A549 treated with AZD2906 at 1 μM for 4 hours (cell line): ENCODE measurements at places on chromosomes 6 and 20. TPM values are rescaled to one million over a fixed set of nuclear protein-coding genes. Genes with fewer than 3 reads are reported as not detected.

The JPH2 gene
- total RNA-seq: 5.9 to 7.9 TPM (median 7.8 TPM) in 5 replicates

The UBD gene
- 0.41 to 1.00 TPM (median 0.54 TPM) in 5 replicates for total RNA-seq

The PKIB gene
- 0.53 to 0.94 TPM (median 0.63 TPM) in 5 replicates for total RNA-seq

The CLDN20 gene
- not detected in 5 replicates for total RNA-seq

The RAD21L1 gene
- not detected in 5 replicates for total RNA-seq

The STMND1 gene
- total RNA-seq: not detected in 5 replicates

The CST2 gene
- 0.84 to 1.6 TPM (median 1.4 TPM) in 5 replicates for total RNA-seq

The ADTRP gene
- 0.26 to 0.92 TPM (median 0.53 TPM) in 5 replicates for total RNA-seq

The CST1 gene
- total RNA-seq: 0.80 to 2.1 TPM (median 1.2 TPM) in 5 replicates

The TSBP1 gene
- total RNA-seq: not detected in 5 replicates

The MLN gene
- not detected in 5 replicates for total RNA-seq

The HACE1 gene
- total RNA-seq: 1.9 to 3.3 TPM (median 2.9 TPM) in 5 replicates

The RAET1E gene
- total RNA-seq: 1.6 to 3.6 TPM (median 2.8 TPM) in 5 replicates

The AVP gene
- total RNA-seq: not detected in 5 replicates

The DTD1 gene
- total RNA-seq: 76.2 to 83.8 TPM (median 78.1 TPM) in 5 replicates

The COL19A1 gene
- total RNA-seq: not detected in 5 replicates

The ULBP1 gene
- 0.75 to 1.00 TPM (median 0.93 TPM) in 5 replicates for total RNA-seq

The FAM83C gene
- total RNA-seq: 0.11 to 0.20 TPM (median 0.15 TPM) in 5 replicates

The PRICKLE4 gene
- 0.74 to 1.7 TPM (median 0.76 TPM) in 5 replicates for total RNA-seq

The ERMARD gene
- 6.3 to 7.6 TPM (median 6.7 TPM) in 5 replicates for total RNA-seq

The CLPSL2 gene
- total RNA-seq: 0.53 to 2.0 TPM (median 1.00 TPM) in 5 replicates

The NPBWR2 gene
- not detected in 5 replicates for total RNA-seq

The ZNF292 gene
- total RNA-seq: 2.5 to 4.8 TPM (median 2.8 TPM) in 5 replicates

The RIN2 gene
- total RNA-seq: 20.4 to 23.3 TPM (median 21.5 TPM) in 5 replicates

The DEFB132 gene
- total RNA-seq: not detected in 5 replicates

The TLDC2 gene
- not detected in 5 replicates for total RNA-seq

The MEP1A gene
- total RNA-seq: not detected in 5 replicates

The PSORS1C1 gene
- total RNA-seq: 4.1 to 5.9 TPM (median 4.6 TPM) in 5 replicates

The ERGIC3 gene
- 212 to 242 TPM (median 237 TPM) in 5 replicates for total RNA-seq

The PREP gene
- 33.9 to 36.0 TPM (median 34.3 TPM) in 5 replicates for total RNA-seq

The SRSF12 gene
- 1.2 to 2.3 TPM (median 1.9 TPM) in 5 replicates for total RNA-seq

The VGLL2 gene
- total RNA-seq: not detected in 5 replicates

The ADGRG6 gene
- total RNA-seq: 47.7 to 66.8 TPM (median 63.5 TPM) in 5 replicates

The OPN5 gene
- not detected in 5 replicates for total RNA-seq

The SLC35B3 gene
- total RNA-seq: 6.1 to 7.7 TPM (median 6.8 TPM) in 5 replicates

The C4A gene
- total RNA-seq: 0.80 to 1.1 TPM (median 0.93 TPM) in 5 replicates

The TCF21 gene
- total RNA-seq: 0.02 to 0.08 TPM (median 0.05 TPM) in 5 replicates

The LPIN3 gene
- total RNA-seq: 12.0 to 16.3 TPM (median 12.9 TPM) in 5 replicates

The GLP1R gene
- total RNA-seq: not detected in 5 replicates

The C20orf96 gene
- 10.4 to 11.1 TPM (median 10.9 TPM) in 5 replicates for total RNA-seq

The C6orf141 gene
- 7.0 to 8.7 TPM (median 8.7 TPM) in 5 replicates for total RNA-seq

The TMEM244 gene
- not detected in 5 replicates for total RNA-seq

The DCBLD1 gene
- 22.4 to 26.3 TPM (median 24.5 TPM) in 5 replicates for total RNA-seq

The OPRL1 gene
- 1.3 to 2.3 TPM (median 1.7 TPM) in 5 replicates for total RNA-seq

The MYBL2 gene
- 77.2 to 82.4 TPM (median 77.9 TPM) in 5 replicates for total RNA-seq

The SEMG1 gene
- total RNA-seq: not detected in 5 replicates

The LAMA4 gene
- total RNA-seq: 0.71 to 1.3 TPM (median 1.1 TPM) in 5 replicates

The PRSS35 gene
- 0.06 to 0.14 TPM (median 0.06 TPM) in 5 replicates for total RNA-seq

The HLA-DRB5 gene
- total RNA-seq: not detected in 5 replicates

The BTNL2 gene
- not detected in 5 replicates for total RNA-seq

The FNDC11 gene
- total RNA-seq: 0.17 to 0.29 TPM (median 0.21 TPM) in 5 replicates

The CHRNA4 gene
- 0.14 to 0.53 TPM (median 0.38 TPM) in 5 replicates for total RNA-seq

The IL20RA gene
- total RNA-seq: 0.06 to 0.14 TPM in 2 of 5 replicates, not detected in the others

The ZSCAN31 gene
- total RNA-seq: 1.5 to 2.2 TPM (median 1.8 TPM) in 5 replicates

The ZSCAN26 gene
- total RNA-seq: 3.6 to 5.4 TPM (median 4.2 TPM) in 5 replicates
